Activated CD8-positive, alpha-beta T cell treated with anti-CD3 and anti-CD28 coated beads, Interleukin-2, amount 10 ng/mL, durations not matched to agents 7 days and 5 days (primary cell): ENCODE measurements at places on chromosomes 1 and 21. TPM values are rescaled to one million over a fixed set of nuclear protein-coding genes. Genes with fewer than 3 reads are reported as not detected.

GRCh38 chr1:84363019-84363418 lies 35.3 kb upstream of the DNASE2B start:
- DNase-seq: no peak

- DNase-seq: no peak
Observed at GRCh38 chr1:179714159-179714558, 28.9 kb upstream of the FAM163A start.

- DNase-seq: no peak
Observed at GRCh38 chr1:115158181-115158580, 68.9 kb upstream of the TSPAN2 start.

Gene FAM151A
- not detected for total RNA-seq

Gene AKNAD1
- total RNA-seq: not detected

Gene LELP1
- total RNA-seq: not detected

Gene GBP6
- 0.10 TPM for total RNA-seq

DNA sequence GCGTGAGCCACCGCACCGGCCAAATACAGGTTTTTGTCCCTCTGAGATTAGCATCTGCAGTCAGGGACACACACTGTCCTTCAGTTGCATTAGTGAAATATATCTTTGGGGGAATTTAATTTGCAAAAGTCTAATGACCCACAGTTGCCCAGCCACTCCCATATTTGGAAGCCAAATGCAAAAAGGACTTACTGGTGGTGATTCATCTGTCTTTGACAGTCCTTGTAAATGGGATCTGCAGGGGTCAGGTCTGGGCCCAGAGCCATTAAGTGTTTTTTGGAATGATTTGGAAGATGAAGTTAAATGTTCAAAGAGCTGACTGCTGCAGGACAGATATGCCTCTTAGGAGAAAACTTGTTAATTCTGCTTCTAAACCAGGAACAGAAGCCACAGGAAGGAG lies 44.6 kb upstream of the DNASE2B start:
- no peak for DNase-seq

- DNase-seq: no peak
Observed at GRCh38 chr1:61007534-61008364, 74.6 kb upstream of the NFIA start.

Gene ANKRD34A
- 1.8 TPM for total RNA-seq

- no peak for DNase-seq
Observed at GRCh38 chr1:220028346-220028895, 17.9 kb downstream of the EPRS1 start.

- DNase-seq: no peak
Observed at GRCh38 chr1:61842863-61843514, 100.7 kb downstream of the PATJ start.

Gene LCE2C
- total RNA-seq: not detected

DNA sequence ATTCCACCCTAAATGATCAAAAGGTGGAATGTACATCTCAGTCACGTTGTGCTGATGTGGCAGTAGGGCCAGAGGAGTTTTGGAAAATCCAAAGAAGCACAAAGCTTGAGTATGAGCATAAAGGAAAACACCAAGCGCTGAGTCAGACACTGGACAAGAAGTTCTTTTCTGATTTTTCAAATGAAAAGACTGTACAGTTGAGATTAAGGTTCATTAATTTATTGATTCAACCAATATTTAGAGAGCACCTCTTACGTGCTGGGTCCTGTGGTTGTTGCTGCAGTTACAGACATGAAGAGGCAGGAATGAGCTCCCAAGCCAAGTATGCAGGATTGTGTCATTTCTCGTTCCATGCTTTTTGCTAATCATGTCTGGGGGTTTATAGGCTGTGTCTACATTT lies 28.9 kb upstream of the APP start:
- DNase-seq: no peak

Gene OR6N1
- not detected for total RNA-seq

- no peak for DNase-seq
Observed at GRCh38 chr1:217076902-217077301, 353.7 kb upstream of the ESRRG start.

DNA sequence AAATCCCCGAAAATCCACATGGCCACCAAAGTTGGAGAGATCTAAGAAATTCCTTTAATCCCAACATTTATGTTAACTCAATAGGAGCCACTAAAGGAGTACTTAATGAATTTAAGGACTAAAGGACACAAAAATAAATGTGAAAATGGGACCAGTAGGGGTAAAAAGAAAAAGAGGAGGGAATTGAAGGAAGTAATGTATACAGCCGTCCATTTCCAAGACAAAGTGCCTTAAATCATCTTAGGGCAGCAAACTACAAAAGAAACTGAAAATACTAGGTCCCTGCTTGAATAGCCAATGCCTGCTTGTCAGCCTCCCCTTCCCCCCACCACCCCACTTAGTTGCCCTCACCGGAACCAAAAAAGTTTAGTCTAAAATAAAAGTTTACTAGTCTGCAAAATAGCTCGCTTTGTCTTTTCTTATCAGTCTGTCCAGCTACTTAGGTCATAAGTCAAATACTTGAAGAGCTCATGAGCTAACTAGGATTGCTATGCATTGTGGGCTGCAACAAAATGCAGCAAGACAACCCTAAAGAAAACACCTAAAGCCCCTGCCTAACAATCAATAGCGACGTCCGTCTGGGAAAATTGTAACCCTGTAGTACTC lies 66.3 kb upstream of the TLR5 start:
- DNase-seq: no peak

Gene TMEM79
- 9.1 TPM for total RNA-seq

- no peak for DNase-seq
Observed at GRCh38 chr1:109617291-109617801, 2.1 kb downstream of the GNAT2 start.

GRCh38 chr1:226643177-226643576 lies 94.6 kb downstream of the STUM start:
- DNase-seq: peak; percentile 58

DNA sequence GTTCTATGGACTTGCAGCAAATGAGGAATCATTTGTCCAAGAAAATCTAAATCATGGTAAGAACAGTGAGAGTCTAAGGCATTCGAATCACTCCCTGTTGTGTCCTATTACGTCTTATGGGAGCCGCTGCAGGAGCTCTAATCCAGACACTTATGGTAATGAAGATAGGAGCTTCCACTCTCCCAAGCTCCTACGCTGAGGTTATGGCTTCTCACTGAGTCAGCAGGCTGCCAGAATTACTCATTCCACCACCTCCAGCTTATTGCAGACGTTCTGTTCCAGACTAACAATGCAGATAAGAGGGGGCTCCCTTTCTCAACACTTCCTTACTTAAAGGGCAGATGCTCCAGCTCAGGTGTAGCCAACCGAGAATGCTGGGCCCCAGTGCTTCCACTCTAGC lies 212.6 kb downstream of the GREM2 start:
- no peak for DNase-seq

- no peak for DNase-seq
Observed at GRCh38 chr21:38561613-38562581, 63.6 kb upstream of the ERG start.

DNA sequence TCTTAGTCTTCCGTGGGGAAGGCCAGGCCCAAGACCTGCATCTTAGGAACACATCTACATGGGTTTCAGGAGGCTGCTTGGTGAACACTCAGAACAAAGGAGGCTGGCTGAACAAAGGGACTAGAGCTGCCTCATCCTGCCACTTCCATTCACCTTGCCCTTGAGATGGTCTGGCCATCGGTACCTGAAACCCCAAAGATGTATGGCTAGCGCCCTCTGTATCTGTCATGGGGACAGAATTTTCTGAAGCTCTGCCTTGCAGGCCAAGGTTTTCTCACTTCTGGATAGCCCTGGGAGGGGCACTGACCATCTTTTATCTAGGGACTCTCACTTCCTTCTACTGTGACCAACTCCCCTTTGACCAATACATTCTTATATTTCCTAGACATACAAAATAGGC lies 55.4 kb upstream of the GRIK3 start:
- DNase-seq: no peak

Gene SCNM1
- 55.9 TPM for total RNA-seq

- peak; percentile 76 for DNase-seq
Observed at GRCh38 chr1:11062965-11063401, 3.2 kb upstream of the SRM start.

- DNase-seq: peak; percentile 75
Observed at GRCh38 chr1:40078512-40079333, 18.3 kb downstream of the PPT1 start.

DNA sequence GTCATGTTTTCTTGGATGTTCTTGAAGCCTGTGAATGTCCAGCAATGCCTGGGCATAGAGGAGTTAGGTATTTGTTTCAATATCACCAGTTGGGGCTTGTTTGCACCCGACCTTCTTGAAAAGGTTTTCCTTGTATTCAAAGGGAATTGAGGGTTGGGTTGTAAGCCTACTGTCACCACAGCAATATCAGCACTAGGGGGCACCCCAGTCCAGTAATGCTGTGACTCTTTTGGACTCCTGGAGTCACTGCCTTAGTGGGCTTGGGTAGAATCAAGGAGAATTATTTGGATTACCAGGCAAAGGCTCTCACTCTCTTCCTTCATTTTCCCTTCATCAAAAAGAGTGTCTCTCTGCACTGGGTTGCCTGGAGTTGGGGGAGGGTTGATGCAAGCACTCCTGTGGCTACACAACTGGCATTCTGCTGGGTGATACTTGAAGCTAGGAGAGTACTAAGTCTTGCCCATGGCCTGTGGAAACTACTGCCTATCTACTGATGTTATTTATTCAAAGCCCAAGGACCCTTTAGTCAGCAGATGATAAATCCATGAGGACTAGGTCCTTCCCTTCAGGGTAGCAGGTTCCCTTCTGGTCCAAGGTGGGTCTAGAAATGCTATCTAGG lies 34.5 kb downstream of the OR10R2 start:
- DNase-seq: peak; percentile 34

DNA sequence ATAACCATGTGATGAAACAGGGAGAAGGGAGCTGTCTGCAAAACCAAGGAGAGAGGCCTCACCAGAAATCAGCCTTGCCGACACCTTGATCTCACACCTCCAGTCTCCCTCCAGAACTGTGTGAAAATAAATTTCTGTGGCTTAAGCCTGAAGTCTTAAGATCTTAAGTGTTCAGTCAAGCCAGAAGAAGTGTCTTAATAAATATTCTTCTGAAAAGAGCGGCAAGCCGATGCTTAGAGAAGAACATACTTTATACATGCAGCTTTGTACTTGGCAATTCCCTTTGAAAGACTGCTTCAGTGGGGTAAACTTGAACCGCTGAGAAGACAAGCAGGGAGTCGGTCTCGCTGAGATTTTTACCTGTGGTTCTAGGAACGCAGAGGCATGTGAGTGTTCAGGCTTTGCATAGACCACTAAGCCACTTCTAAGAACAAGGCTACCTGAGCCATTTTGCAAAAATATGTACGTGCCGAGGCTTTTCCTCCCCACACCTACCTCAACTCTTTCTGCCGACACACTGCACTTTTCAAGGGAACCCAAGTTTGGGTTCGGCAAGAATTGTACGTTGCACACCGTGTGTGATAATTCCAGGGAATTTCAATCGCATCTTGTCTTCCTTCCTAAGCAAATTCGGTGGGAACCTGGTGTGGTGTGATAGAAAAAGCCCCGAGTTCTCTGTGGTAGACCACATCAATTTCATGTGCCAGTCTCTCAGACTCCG lies 3.4 kb downstream of the RUNX1 start:
- DNase-seq: peak; percentile 65

Gene SYDE2
- 1.9 TPM for total RNA-seq

- DNase-seq: no peak
Observed at GRCh38 chr1:178151831-178152230, 57.9 kb downstream of the RASAL2 start.

DNA sequence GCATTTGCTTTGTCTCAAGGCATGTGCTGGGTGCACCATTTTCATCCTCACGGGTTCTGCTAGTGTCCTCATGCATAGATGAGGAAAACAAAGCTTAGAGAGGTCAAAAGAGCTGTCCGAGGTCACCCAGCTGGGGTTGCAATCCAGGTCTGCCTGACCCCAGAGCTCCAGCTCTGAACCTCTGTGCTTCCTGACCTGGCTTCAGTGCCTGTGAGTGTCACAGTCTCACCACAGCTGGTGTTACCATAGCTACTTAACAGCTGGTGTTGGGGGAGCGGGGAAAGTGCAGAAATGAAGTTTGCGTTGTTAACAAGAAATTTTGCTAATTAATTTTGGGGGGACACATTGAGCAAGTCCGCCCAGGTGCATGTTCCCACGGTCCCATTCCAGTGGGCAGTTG lies 328.5 kb downstream of the KIF26B start:
- no peak for DNase-seq

GRCh38 chr1:225825078-225825477 lies 15.2 kb downstream of the EPHX1 start:
- DNase-seq: no peak

Gene IVL
- not detected for total RNA-seq

GRCh38 chr21:30227633-30228404 lies 11.9 kb upstream of the CLDN8 start:
- no peak for DNase-seq

GRCh38 chr1:38455829-38456530 lies 403.6 kb downstream of the RRAGC start:
- DNase-seq: no peak

DNA sequence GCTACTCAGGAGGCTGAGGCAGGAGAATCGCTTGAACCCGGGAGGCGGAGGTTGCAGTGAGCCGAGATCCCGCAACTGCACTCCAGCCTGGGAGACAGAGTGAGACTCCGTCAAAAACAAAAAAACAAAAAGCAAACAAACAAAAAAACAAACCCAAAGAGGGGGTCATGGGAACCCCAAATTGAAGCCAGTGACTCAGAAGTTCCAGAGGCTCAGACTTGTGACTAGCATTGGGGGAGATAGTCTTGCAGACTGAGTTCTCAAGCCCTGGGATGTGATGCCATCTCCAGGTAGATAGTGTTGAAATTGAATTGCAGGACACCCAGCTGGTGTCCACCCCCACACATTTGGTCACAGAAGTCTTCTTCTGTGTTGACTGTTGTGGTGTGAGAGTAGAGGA lies 24.9 kb upstream of the ENO1 start:
- peak; percentile 46 for DNase-seq

Gene VHLL
- total RNA-seq: not detected

- no peak for DNase-seq
Observed at GRCh38 chr1:46492269-46492853, 2.7 kb downstream of the DMBX1 start.

GRCh38 chr1:173884701-173885100 lies 16.5 kb downstream of the ZBTB37 start:
- DNase-seq: no peak

DNA sequence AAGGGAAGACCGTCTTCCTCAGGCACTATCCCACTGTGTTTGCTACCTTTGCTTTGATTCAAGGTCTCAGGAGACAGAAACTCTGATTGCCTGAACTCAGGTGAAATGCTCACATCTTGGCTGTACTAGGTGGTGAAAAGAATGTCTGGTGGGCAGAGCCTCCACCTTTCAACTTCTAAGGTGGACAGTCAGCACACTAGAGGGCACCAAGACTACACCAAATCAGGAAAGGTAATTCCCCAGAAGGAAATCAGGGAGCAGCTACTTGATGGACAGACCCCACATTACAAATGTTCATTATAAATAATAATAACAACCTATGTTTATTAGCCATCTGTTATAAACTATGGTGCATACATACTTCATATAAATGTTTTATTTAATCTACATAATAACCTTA lies 220.9 kb downstream of the ATG4C start:
- no peak for DNase-seq

DNA sequence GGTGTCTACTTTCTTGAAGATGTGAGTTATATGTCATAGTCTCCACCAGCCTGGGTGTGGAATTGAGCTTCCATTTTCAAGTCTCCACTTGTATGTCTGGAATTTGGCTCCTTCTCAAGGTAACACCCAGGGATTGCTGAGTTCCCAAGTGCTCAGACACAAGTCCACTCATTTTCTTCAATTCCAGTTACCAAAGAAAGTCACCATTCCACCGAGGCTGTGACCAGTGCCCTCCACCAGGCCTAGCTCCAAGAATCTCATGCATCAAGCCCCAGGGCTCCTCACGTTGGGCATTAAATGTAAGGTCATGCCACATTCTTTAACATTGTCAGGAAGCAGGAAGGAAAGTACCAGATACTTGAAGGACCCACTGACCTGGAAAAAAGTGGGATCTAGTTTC lies 2.4 kb upstream of the RAB4A start:
- no peak for DNase-seq

Gene GUCA2B
- total RNA-seq: not detected
